ENCODE measurements at places on chromosomes 2 and 18.

- peak; percentile 36 for DNase-seq
These were observed 77.5 kb downstream of the STPG4 start for GRCh38 chr2:47077442-47078117.

- no peak for DNase-seq
These were observed 358.5 kb upstream of the HNRNPA3 start for GRCh38 chr2:176854062-176854461.

DNA sequence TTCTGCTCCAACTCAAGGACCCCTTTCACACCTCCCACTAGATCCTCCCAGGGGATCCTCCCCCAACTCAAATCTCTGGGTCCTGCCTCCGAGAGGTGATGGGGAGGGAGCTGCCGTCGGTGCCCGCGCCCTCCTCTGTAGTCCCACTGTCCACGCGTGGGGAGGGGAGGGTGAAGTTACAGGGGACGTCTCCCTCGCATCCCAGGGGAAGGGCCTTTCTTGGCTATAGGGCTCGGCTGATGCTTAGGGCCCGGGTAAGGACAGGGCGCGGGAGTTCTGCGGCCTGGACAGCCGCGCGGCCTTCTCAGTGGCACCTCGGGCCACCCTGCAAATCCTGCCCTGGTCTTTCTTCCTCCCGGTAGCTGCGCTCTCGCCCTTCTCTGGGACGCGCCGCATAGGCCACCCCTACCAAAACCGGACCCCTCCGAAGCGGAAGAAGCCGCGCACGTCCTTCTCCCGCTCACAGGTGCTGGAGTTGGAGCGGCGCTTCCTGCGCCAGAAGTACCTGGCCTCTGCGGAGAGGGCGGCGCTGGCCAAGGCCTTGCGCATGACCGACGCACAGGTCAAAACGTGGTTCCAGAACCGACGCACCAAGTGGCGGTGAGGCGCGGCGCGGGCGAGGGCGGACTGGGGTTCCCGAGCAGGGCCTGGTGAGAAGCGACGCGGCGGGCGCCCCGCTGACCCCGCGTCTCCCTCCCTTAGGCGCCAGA lies 1.2 kb downstream of the TLX2 start:
- peak; percentile 9 for DNase-seq

DNA sequence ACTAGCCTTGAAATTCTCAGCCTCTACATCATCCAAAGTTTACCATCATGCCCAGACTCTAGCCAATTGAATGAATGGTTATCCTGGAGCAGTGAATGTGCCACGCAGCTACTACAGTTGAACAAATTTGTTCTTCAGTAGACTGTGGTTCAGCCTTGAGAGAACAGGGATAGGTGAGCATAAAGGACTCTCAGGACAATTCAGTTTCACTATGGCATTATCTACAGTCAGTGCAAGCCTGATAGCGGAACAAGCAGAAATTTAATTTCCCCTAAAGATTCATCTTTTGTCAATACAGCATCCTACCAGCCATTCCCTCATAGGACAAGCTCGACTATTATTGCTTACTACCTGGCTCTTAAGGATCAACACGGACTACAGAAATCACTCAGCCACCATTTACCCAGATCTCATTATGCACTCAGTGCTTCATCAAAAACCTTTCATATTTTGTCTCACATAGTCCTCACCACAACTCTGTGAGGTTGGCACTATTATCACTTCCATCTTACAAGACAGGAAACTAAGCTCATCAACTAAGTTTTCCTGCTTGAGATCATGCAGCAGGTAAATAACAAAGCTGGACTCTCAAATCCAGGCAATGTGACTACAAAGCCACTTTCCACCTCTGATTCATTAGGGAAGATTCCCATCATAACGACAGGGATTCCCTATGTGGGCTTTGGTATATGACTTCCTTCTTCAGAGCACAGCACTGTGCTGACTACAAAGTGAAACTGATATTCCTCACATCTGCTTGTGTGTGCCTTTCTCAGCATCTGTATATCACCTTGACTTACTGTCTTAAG lies 181.5 kb upstream of the ACVR2A start:
- DNase-seq = no peak

DNA sequence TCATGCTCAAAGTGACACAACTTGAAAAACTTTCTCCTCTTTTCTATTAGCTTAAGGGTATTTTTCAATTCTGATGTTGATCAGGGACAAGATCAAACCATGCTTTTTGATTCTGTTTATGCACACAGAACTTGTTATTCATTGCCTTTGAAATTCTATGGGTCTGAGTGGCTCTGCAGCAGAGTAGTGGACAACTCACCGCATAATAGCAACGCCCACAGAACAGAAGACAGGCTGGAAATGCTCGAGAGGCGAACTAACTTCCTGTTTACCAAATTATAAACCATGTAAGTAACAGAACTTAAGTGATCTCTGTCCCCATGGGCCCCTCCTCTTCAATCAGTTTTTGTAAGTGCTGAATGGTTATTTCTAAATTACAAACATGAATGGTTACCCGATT lies 131.2 kb downstream of the CBLN2 start:
- DNase-seq = no peak

Data from kidney (tissue), 22 donors.